ENCODE measurements at places on chromosomes 13 and 19.

GRCh38 chr19:53511933-53512374, 26.0 kb upstream of the ZNF331 start:
- H3K4me3 ChIP-seq, result no peak overlapping the region
- H3K27ac ChIP-seq, result no peak overlapping the region

DNA sequence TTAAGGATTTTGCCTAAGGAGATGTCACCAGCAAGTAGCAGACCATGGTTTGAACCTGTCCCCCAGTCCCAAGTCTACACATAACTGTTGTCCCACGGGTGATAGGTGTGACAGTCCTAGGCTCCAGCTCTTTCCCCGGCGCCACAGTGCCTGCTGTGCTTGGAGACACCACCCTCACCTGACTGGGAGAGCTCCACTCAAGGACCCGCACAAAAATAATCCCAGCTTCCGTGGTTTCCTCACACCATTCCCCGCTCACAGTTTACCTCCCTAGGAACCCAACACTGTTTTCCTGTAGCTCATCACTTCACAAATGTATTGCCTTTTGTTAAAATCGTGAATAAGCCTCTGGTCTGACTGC, 19.8 kb upstream of the RASA3 start:
- no peaks in the 10 kb centered on the region for H3K27me3 ChIP-seq
- peaks cover 84% of the 10 kb centered on the region for H3K4me1 ChIP-seq
- peak overlapping the region; percentile 22 for H3K27ac ChIP-seq
- no peaks in the 10 kb centered on the region for H3K36me3 ChIP-seq

DNA sequence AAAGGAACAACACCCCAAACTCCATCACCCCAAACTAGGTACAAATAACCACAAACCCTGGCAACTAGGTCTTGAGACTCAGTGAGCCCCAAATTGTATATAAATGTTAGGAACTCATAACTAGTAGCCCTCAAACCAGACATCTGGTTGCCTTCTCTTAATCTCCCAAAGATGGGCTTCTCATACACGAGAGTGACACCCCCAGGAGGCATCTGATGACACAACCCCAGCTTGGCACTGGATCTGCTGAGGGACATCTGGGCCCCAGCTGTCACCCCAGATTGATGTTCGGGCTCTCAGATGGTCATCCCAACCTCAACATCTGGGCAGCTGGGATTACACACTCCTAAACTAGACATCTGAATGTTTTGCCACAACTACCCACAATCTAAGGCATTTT, 14.8 kb downstream of the RABAC1 start:
- no peak for DNase-seq
- H3K4me1 ChIP-seq, result peaks cover 54% of the 10 kb centered on the region
- H3K27ac ChIP-seq, result peak overlapping the region; percentile 67
- no peaks in the 10 kb centered on the region for H3K36me3 ChIP-seq
- H3K27me3 ChIP-seq, result no peaks in the 10 kb centered on the region

GRCh38 chr13:112247471-112248405, 128.4 kb upstream of the SPACA7 start:
- no peak overlapping the region for H3K4me3 ChIP-seq
- no peaks in the 10 kb centered on the region for H3K4me1 ChIP-seq
- H3K27ac ChIP-seq, result no peak overlapping the region
- no peaks in the 10 kb centered on the region for H3K36me3 ChIP-seq
- no peaks in the 10 kb centered on the region for H3K27me3 ChIP-seq

DNA sequence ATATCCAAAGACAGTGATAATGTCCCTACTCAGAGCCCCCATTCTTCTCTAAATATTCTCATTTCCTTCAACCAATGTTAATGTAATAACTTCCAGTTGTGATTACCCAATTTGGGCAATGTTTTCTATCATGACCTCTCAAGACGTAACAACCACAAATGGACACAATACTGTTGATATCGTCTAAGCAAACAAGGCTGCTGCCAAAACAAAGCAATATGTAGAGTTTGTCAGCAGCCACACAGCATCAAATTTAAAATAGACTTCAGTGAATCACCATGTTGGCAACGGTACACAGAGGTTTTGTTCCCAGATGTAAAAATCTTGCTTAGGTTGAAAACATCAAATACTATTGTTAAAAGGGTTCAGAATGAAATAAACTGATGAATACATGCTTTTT, 205.1 kb downstream of the DACH1 start:
- H3K36me3 ChIP-seq, result no peaks in the 10 kb centered on the region
- no peaks in the 10 kb centered on the region for H3K4me1 ChIP-seq
- H3K4me3 ChIP-seq, result no peak overlapping the region
- DNase-seq, result no peak
- H3K27ac ChIP-seq, result no peak overlapping the region

DNA sequence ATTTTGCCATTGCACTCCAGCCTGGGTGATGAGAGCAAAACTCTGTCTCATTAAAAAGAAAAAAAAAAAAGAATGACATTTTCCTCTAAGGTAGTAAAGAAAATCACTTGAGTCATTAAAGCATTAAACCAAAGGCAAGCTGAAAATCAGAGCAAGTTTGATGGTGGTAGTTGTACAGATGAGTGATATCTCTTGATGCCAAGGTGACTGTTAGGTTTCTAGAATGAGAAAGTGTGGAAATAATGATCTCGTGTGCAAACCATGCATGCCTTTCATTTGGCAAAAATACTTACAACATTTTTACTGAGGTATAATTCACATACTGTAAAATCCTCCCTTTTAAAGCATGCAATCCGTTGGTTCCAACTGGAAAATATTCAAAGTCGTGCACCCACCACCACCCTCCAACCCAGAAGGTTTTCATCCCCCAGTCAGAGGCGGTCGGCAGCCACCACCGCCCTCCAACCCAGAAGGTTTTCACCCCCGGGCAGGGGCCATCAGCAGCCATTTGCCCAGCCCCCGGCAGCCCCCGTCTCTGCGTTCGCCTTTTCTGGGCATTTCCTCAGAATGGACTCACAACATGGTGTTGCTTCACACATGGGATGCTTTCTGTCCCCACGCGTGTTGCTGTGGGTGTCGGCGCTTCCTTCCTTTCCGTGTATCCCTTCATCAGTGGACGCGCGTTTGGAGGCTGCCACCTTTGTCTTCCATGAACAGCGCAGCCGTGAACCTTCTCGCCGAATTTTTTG, 90.2 kb downstream of the ATP11A start:
- DNase-seq, result no peak
- H3K4me1 ChIP-seq, result no peaks in the 10 kb centered on the region
- no peak overlapping the region for H3K27ac ChIP-seq
- no peaks in the 10 kb centered on the region for H3K27me3 ChIP-seq

- no peak overlapping the region for H3K27ac ChIP-seq
- no peak overlapping the region for H3K4me3 ChIP-seq
- H3K4me1 ChIP-seq, result no peaks in the 10 kb centered on the region
- DNase-seq, result no peak
- H3K36me3 ChIP-seq, result no peaks in the 10 kb centered on the region
These were observed 7.2 kb upstream of the SERTM1 start for GRCh38 chr13:36666477-36667229.

DNA sequence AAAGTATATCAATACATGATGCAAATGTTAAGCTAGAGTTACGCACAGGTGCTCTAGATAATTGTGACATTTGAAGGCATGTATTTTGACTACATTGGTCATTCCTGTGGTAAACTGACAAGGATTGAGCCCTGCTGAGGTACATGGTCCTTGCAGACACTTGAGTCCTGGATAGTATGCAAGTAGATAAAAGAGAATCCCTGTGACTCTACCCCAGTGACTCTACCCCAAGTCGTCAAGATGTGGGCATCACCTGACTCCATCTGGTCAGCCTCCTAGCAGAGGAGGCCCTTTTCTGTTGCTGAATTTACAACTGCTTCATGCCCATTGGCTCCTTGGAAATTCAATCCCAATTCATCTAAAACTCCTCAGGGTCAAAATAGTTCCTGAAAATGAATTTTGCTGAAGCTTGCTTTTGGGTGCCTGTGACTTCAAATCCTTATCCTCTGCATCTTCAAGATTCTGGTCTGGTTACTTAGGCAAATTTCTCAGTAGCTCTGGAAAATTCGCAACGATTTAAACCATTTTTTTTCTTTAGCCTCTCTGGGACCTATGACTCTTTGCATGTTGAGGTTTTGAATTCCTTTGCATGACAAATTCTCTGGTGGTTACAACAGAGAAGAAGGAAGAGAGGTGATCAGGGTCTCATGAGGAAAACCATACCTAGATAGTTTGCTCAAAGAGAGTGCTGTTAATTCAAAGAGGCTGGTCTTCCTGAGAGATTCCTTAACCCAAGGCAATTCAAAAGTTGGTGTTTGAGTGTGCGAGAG, 422.1 kb downstream of the FGF9 start:
- H3K27ac ChIP-seq, result no peak overlapping the region
- H3K27me3 ChIP-seq, result no peaks in the 10 kb centered on the region
- no peak overlapping the region for H3K4me3 ChIP-seq
- no peaks in the 10 kb centered on the region for H3K36me3 ChIP-seq
- H3K4me1 ChIP-seq, result no peaks in the 10 kb centered on the region

DNA sequence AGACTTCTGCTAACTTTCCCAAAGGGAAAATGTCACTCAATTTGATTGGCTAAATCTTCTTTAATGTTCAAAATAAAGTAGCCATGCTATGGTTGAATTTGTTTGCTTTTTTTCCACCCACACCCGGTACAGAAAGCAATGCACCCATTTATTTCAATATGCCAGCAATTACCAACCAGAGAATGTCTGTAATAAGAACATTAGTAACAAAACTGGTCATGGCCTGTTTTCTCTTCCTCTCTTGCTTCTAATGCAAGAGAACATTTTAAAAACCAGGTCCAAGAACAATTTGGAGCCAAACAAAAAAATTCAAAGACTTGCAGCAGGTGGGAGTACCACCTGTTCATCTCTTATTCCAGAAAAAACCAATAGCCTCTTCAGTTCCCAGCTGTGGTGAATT, 1108.8 kb upstream of the PCDH20 start:
- H3K36me3 ChIP-seq, result no peaks in the 10 kb centered on the region
- no peak overlapping the region for H3K27ac ChIP-seq
